ENCODE measurements at places on chromosomes 1 and 21.

DNA sequence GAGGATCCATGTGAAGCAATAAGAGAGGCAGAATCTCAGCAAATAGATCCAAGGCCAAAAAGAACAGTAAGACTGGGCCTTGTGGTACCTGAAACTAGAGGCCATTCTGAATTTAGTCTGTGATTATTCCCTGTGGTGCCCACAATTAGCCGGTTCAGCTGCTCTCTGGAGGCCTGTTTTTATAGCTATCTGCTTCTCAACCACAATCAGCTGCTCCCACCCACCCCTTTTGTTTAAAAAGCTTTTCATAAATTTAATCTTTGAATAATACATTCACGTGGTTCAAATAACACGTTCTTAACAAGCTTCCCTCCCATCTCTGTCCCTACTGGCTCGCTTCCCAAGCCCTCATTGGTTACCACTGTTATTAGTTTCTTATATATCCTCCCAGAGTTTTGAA, 18.0 kb downstream of the UBE2T start:
- no peak for DNase-seq

DNA sequence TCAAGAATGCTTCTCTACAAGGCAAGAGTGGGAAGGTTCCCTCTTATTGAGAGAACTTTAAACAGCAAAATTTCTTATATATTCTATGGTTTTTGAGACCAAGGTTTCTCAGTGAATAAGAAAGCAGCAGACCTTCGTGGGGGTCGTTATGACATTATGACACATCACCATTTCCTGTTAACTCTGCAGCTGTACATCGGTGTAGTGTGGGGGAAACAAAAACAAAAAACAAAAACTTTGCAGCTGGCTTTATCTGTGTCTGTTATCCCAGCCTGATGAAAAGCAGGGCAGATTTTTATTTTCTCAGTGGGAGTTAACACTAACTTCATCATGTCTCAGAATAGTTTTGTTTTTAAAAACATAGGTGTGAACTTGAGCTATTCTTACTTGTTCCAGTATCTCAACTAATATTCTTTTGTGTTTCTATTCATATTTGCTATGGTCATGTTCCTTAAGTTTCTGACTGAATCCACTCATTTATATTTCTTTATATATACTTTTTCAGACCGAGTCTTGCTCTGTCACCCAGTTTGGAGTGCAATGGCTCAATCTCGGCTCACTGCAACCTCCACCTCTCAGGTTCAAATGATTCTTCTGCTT, 2.1 kb downstream of the SDE2 start:
- DNase-seq, result peak; percentile 83

DNA sequence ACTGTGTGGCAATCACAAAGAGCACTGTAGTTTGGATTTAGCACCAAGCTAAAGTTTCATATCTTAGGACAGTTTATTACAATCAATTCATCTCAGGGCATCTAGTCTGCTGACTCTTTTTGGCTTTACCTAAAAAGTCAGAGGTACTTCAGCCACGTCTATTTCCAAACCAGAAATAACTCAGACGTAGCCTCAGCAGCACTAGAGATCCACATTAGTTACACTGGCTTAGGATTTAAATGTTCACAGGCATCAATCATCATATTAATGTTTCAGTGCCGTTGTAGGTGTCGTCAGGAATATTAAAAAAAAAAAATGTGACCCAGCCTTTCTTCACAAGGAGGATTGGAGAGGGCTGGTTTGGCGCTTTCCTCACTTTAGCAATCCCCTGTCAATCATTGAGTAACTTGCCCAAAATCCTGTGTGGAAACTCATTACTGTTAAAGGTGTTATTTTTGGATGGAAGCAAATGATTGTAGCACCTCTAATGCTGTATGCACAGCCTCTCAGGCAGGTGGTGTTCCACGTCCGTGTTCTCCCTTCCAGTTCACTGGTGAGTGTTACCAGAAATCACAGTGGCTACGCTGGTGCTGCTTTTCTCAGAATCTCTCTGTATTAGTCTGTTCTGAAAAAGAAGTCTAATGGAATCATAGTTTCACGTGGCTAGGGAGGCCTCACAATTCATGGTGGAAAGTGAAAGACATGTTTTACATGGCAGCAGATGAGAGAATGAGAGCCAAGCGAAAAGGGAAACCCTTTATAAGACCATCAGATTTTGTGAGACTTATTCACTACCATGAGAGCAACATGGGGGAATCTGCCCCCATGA, 45.4 kb downstream of the NEK7 start:
- no peak for DNase-seq

DNA sequence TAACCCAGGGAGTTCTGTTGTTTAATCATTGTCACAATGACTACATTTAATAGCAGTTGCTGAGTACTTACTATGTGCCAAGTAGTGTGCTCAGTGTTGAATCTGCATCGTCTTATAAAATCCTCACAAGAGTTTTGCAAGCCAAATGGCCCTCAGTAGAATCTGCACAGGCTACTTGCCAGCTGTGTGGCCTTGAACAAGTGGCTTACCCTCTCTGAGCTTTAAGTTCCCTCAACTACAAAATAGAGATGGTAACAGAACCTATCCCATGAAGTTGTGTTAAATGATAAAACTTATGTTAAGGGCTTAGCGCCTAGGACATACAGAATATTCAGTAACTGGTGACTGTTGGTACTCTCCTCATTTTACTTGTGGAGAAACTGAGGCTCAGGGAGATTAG, 9.1 kb upstream of the SLC30A2 start:
- no peak for DNase-seq

- peak; percentile 90 for DNase-seq
Observed at GRCh38 chr1:222772996-222773379, 36.0 kb downstream of the FAM177B start.

DNA sequence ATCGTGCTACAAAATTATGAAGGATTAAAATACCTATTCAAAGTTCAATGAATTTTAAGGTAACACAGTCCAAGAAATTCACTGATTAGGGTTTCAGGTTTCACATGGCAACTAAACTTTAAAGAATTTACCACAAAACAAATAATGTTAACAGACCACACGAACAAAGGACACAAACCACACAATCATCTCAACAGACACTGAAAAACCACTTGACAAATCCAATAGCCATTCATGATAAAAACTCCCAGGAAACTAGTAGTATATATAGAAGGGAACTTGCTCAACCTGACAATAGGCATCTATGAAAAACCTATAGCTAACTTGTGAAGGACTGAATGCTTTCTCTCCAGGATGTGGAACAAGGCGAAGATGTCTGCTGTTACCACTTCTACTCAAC, 21.1 kb upstream of the SH2D5 start:
- no peak for DNase-seq

DNA sequence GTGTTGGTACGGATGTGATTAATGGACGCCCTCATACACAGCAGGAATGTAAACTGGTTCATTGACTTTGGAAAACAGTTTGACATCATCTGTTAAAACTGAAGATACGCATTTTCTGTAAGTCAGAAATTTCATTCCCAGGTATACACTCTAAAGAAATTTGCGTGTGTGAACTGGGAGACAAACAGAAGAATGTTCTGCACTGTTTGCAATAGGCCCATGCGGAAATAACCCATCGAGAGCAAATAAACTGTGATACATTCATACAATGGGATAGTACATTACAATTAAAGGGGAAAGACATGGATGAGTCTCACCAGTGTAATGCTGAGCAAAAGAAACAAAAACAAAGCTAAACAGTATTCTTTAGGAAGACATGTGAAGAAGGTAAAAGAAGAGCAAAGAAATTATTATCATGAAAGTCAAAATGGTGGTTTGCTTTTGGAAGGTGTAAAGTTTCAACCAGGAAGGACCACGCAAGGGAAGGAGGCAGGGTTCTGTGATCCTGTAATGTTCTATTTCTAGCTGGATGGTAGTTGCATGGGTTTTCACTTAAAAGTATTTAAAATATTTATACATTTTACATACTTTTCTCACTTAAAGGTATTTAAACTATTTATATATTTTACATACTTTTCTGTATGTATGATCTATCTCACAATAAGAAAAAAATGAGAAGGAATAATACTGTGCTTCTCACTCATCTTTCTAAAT, 30.3 kb downstream of the INTS7 start:
- no peak for DNase-seq

- DNase-seq, result no peak
Observed at GRCh38 chr1:25629836-25630235, 13.2 kb downstream of the MAN1C1 start.

DNA sequence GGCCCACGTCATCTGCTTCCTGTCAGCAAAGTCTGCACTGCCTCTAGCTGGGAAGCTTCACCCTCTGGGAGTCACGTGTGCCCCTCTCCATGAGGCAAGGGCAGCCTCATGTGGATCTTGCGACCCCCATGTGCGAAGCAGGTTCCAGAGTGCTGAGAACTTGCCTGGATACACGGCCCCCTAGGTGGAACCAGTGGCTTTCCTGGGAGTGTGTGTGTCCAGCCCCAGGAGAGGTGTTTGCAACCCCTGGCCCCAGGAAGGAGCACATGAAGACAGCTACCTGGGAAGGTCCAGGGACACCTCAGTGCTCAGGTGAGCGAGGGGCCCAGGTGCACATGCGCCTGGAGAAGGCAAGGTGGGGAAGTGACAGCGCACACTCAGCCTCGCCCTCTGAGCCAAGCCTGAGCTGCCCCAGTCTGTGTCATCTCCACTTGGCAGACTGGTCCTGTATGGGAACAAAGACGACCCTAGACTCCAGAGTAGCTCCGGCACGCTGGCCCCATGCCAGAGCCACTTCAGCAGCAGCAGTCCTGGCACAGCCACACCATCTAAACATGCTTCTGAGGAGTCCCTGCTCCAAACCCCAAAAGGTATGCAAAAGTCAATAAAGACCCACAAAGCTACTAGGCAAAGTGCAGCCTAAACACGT, 8.9 kb downstream of the LSS start:
- DNase-seq, result no peak

DNA sequence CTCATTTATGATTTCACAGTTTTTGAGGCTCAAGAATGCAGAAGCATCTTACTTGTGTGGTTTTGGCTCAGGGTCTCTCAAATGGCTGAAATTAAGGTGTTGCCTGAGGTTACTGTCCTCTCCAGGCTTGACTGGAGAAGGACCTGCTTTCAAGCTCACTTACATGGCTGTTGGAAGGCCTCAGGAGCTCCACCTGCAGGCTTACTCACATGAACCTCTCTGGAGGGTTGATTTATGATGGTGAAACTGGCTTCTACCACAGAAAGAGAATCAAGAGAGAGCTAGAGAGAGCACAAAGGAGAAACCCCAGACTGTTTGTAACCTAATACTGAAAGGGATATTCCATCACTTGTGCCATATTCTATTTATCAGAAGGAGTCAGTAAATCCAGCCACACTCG, 6.2 kb upstream of the KCNK2 start:
- DNase-seq, result peak; percentile 44

GRCh38 chr1:49408346-49408745, 615.4 kb downstream of the AGBL4 start:
- no peak for DNase-seq

DNA sequence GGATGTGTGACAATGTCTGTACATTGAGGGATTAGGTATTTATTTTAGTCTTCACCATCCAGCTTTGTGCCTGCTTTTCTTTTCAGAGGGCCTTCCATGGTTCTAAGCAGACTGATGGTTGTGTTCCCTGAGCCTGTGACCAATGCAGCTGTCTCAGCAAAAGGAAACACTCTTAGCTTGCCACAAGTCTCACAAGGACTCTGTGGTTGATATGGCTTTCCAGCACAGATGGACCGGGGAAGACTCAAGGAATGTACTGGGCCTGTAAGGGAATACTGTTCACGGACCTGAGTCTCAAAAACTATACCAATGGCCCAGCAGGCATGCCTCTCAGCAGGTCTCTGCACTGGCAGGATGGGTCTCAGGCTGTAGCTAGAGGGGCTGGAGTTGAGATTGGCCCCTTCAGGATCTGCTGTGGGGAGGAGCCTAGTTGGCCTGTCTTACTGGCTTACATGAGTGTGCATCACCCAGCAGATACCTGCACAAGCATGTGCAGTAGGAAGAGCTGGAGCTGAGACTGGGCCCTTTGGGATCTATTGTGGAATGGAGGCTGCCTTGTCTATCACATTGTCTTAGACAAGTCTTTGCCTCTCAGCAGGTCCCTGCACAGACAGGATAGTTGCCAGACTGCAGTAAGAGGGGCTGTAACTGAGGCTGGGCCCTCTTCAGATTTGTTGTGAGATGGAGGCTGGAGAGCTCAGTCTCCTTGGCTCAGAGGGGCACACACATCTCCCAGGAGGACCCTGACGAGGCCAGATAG, 52.0 kb upstream of the PDC start:
- DNase-seq, result no peak

DNA sequence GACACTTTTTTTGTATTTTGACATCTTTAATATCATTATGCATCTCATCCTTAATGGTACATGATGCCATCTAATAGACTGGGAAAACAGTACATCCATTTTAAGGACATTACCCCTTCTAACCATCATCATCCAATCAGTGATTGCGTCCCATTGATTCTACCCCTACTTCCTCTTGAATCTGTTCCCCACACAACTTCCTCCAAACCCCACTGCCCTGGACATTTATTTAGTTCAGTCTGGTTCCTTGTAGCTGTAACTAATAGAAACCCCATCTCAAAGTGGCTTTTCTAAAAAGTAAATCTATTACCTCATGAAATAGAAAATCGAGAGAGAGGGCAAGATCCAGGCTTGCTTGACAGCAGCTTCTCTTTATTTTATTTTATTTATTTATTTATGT, 2.1 kb upstream of the ITLN1 start:
- no peak for DNase-seq

DNA sequence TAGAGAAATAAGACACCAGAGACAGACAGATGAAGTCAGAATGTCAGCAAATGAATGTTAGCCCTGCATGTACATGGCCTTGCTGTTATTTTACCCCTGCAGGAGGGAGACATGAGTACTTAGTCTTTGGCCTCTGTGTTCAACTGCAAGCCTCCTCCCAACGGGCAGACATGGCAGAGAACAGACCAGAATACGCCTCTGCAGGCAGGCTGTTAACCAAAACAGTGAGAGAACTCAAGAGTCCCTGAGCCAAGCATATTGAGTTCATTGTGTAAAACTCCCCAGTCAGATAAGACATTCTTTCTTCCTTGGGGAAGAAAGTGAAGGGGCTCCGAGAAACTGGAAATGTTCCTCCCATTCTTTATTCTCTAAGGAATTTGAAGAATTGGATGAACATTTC, 150.9 kb downstream of the PHTF1 start:
- DNase-seq, result no peak

- DNase-seq, result no peak
Observed at GRCh38 chr1:117089996-117090395, 29.9 kb downstream of the TTF2 start.

GRCh38 chr1:203378556-203379245, 27.8 kb upstream of the FMOD start:
- no peak for DNase-seq

Measured in NAMALWA (cell line).